ENCODE measurements at places on chromosomes 4 and X.

DNA sequence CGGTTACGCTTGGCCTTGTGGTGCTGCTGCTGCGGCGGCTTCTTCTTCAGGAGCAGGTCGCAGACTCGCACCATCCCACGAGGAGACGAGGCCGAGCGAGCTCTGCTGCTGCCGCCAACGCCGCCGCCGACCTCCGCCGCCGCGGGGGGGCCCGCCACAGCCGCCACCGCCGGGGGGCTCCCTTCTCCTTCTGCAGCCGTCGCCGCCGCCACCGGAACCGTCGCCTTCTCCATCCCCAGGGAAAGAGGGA, 237 bp downstream of the ANKRD17 start:
- DNase-seq: no peak

DNA sequence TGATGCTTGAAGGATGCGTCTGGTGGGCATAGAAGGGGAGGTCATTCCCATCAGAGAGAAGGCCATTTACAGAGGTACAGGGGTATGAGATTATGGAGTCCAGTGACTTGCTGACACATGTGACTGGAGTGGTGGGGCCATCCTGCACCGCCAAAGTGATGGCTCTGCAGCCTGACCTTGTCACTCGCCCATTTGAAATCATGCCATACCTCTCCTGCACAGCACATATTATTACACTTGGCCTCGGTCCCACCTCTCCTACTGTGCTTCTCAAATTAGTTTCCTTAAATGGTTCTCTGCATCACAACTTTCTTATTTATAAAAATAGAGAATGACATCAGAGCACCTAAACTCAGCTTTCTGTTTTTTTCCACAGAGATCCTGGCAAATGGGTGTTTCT, 60.7 kb upstream of the HAND2 start:
- DNase-seq: no peak

DNA sequence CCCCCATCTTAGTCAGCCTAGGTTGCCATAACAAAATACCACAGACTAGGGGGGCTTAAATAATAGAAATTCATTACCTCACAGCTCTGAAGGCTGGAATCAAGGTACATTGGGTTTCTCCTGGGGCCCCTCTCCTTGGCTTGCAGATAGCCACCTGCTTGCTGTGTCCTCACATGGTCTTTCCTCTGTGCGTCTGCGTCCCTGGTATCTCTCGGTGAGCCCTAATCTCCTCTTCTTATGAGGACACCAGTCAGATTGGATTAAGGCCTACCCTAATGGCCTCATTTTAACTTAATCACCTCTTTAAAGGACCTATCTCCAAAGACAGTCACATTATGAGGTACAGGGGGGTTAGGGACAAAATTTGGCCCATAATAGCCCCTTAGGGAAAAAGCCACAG, 98.0 kb downstream of the SH3KBP1 start:
- no peak for DNase-seq

DNA sequence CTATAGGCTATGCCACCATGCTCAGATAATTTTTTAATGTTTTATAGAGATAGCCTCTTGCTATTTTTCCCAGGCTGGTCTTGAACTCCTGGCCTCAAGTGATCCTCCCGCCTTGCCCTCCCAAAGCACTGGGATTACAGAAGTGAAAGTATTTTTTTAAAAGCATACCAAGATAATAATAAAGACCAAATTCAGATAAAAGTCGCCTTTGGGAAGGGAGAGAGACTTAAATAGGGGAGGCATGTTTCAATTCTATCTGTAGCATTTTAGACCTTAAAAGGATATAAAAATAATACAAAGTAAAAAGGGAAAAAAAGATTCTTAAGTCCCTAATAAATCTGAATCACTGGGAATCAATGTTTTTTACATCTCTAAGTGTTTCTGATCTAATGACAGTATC, 108.9 kb downstream of the AFAP1 start:
- DNase-seq: no peak

DNA sequence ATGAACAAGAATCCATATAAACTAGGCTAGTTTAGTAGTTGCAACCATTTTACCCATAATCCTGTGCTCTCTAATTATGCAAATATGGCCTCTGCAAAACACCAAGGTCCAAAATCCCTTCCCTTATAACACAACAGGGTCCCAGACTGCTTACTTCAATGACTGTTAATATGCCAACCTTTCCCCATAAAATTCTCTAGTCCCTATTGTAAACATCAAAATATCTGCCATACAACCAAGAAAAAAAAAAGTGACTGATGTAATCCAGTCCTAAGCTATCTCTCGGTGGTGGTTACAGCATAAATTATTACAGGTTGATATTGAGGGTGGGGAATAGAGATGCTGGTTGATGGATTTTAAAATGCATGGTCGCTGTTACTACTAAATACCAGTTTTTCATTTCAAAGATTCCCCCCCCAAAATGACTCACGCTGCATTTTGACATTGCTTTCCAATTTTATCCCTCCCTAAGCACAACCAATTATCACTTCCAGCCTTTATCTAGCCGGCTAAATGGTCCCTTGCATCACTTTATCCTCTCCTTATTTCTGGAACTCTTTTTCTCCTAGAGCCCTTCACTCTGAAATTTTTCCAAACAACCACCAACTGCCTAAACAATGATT, 44.8 kb downstream of the TSPAN5 start:
- DNase-seq: no peak

All from mesothelial cell of epicardium (in vitro differentiated cells).